ENCODE measurements at places on chromosomes 16 and 17.

GRCh38 chr17:78986048-78986648 is 6.4 kb upstream of the LGALS3BP start:
- peak; percentile 30 for DNase-seq

GRCh38 chr16:66741169-66741900 is 10.1 kb downstream of the DYNC1LI2 start:
- peak; percentile 85 for DNase-seq

DNA sequence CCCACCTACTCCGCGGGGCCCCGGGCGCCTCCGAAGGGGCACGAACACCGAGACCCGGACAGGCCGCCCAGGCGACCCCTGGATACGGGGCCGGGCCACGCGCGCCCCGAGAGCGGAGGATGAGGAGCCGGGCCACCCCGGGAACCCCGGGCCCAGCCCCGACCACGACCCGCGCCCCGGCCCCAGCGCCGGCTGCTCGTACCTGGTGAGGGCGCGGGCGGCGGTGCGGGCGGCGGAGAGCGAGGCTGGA is 192 bp downstream of the FASN start:
- no peak for DNase-seq

GRCh38 chr16:67930678-67931211 is 917 bp downstream of the CTRL start:
- no peak for DNase-seq

DNA sequence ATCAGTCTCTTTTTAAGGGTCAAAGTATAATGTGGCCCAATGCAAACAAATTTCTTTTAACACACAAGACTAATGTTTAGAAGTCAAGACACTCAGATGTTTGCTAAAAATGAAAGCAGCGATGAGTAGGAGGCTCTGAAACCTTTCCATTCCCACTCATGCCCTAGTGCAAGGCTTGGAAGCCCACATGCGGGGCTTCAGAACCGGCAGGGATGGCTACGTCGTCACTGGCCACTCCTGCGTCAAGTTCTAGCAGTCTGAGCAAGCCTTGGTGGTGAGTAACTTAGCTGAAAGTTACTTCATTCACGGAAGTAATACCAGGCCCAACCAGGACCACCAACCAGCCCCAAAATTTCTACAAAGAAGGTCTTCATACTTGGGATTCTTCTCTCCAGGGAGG is 14.8 kb upstream of the TMED6 start:
- no peak for DNase-seq

- no peak for DNase-seq
Observed at GRCh38 chr16:71423865-71424264, 18.0 kb downstream of the TLE7 start.

DNA sequence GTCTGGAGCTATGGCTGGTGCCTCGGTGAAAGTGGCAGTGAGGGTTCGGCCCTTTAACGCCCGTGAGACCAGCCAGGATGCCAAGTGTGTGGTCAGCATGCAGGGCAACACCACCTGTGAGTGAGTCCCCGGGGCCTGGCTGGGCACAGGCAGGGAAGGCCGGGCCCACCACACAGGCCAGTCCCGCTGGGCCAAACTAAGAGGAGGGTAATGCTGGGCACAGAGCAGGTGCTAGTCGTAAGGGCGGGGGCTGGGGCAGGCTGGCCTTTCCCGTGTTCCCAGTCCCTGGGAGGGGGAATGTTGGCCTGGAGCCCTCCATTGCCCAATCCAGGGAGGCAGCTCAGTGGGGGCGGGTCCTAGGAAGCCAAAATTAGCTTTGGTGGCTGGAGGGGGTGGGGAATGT is 2.5 kb downstream of the KIF1C start:
- DNase-seq, result no peak
